ENCODE measurements at places on chromosomes 13 and 19.
A peak's percentile ranks its signal among the peaks of the same experiment; 100 is the strongest.

DNA sequence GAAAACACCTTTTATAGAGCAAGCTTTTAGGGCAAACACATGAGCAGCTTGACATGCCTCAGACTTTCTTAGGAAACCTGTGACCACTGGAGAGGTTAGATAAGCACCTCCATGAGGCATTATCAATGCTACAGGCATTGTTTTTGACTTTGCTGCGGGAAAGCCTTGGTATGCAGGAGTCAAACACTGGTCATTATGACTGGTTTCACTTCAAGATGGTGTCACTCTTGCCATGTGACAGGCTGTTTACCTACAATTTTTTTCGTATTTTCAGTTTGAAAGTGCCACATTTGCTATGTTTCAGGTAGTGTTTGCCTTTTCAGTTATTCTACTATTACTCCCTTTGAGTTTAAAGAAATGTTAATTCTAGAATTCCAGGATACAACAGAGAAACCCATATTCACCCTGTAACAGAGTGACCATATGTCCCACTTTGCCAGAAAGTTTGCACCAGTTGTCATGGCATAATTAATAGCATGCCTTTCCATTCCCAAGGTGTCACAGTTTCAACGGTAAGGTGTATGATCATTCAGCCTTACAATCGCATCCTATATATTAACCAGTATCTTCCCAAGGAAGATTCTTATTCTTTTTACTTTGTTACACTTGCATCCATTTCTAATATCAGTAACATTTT, 33.0 kb downstream of the USP12 start:
- DNase-seq = no peak

- DNase-seq = peak; percentile 91
Observed at GRCh38 chr19:45016388-45017314, 15.4 kb downstream of the RELB start.

DNA sequence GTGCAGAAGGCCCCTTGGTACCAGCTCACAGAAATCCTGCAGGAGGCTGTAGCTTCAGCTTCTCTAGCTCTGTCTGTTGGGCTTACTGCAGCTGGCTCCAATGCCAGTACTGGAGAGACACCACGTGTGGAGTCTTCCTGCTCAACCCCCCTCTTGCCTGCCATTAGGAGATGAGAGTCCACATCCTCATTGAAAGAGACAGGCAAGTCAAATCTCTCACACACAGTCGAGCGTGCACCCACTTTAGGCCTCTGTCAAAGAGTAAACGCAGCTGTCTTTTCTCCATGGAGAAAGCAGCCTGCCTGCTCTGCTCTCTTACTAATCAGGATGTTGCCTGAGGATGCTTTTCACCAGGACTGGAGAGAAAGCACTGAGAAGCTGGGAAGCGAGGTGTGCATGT, 523.0 kb upstream of the NBEA start:
- no peak for DNase-seq

DNA sequence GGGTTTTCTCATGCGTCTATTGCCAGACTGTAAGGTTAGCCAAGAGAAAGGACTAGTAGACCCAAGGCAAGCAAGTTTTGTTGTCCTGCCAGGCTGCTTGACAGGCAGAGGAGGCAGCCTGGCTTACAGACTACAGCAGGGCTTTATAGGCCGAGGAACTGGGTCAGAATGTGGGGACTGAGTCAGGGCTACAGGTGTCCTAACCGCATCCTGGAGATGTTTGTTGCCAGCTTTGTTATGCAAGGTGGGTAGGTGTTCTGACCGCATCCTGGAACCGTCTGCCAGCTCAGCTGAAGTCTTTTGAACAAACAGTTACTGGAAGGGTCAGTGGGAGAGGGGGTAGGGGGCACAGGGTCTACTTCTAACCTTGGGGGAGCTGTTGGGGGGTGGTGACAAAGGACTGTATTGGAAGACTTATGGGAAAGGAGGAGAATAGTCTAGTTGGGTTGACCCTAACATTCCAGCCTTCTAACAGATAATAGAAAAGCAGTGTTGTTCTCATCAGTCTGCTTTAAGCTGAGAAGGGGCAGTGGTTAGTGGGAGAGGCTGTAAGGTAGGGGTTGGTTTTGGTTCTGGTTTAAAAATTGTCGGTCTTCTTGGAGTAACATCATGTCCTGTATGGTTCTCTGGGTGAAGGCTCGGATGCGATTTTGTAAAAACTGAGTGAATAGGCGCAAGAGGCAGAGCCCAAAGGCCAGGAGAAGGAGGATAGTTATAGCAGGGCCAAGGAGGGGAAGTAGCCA, 913.8 kb upstream of the SLITRK5 start:
- DNase-seq = no peak

DNA sequence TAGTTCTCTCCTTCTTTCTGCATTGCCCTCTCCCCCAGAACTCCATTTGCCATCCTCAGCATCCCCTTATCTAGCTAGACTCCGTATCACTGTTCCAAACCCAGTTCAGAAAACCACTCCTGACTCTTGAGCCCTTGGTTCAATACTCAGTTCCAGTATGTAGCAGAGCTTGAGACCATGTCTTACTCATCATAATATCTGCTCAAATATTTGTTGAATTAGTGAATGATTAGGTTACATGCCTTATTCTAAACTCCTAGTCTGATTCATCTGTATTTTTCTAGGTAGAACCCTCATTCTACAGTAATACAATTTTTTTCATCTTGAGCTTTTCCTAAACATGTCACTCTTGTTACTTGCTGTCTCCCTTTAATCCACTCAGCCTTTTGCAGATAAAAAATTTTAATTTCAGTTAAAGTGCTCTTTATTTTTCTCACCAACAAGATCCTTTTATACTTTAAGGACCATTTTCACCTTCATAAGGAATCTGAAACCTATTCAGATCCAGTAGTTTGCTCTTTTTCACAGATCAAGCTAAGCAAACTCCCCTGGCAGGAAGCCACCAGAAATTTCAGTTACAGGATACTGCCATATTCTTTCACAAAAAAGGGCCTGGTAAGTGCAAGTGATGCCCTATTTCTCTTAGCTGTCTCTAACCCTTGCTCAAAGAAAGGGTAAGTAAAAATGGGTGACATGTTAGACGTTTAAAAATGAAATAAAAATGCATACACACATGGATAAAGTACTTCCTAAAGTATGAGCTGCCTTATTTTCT, 23.1 kb upstream of the INTS6 start:
- DNase-seq = no peak

DNA sequence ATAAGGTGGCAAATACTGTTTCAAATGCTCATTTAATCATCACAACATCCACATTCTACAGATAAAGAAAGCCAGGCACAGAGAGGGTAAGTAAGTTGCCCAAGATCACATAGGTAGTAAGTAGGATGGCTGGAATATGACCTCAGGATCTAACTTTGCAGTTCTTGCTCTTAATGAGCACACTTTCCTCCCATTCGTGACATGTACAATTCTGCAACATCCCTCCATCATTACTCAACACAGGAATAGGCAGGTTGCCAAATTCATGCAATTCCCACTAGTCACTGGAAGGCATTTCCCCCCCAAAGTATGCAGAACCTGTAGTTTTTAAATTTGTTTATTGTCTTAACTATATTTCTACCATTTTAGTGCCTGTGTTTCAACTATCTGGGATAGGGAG, 109.2 kb downstream of the OLFM4 start:
- no peak for DNase-seq

DNA sequence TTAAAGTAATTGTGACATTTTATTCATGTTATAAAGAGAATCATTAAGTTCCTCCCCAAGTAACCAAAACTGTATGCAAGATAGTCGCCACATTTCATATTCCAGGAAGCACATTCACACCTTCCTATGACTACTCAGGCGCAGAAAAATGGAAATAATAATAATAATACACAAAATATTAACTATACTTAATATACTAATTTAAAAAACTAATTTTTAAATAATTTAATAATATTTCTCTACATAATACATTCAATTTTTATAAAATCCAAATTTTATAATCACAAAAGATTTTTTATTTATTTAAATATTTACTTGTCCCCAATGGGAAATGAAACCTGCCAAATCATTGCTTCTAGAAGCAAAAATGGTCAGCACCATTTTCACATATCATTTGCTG, 797.4 kb upstream of the GPC6 start:
- DNase-seq = no peak

DNA sequence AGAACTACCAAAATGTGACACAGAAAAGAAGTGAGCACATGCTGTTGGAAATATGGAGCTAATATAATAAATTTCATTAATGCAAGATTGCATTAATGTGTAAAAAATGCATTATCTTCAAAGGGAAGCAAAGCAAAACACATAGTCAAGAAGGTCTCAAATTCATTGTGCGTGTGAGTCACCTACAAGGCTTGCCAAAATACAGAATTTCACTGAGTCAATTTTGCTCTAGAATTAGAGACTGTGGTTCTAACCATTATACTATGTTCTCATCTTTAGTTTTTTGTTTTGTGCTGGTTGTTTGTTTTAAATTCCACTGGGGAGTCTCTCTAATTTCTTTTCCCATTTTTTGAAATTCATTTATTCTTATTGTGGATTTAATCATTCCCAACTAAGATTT, 149.8 kb upstream of the SLITRK1 start:
- DNase-seq = no peak

- no peak for DNase-seq
Observed at GRCh38 chr13:94143624-94144350, 335.7 kb downstream of the DCT start.

- DNase-seq = no peak
Observed at GRCh38 chr13:60143775-60144174, 20.0 kb downstream of the DIAPH3 start.

- peak; percentile 55 for DNase-seq
Observed at GRCh38 chr19:52689843-52690368, 44.9 kb downstream of the ZNF611 start.

DNA sequence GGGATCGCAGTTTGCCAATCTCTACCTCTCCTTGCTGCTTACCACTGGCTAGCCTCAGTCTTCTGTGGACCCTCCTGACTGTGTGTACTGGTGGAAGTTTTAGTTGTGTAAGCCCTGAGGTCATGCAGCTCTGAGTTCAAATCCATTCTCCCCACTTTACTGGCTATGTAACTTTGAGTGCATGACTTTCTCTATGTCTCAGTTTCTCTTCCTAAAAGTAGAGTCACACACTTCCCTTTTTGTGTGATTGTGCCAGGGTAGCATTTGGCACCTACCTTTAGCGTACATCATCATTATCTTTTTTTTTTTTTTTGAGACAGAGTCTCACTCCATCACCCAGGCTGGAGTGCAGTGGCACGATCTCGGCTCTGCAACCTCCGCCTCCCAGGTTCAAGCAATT, 70.3 kb downstream of the MAP4K1 start:
- DNase-seq = no peak

DNA sequence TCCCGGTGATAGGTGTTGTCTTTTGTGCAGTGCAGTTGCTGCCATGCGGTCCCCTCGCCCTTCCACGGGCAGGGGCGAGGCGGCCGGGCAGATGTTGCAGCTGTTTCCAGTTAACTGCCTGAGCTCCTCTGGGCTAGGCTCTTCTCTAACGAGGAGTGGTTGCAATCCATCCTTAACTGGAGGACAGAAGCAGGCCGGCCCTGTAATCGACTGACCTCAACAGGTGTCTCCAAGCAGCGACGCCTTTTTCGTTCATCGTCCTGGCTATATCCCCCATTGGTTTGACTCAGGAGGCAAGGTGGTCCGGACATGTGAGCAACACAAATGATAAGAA, 1.9 kb upstream of the TSC22D1 start:
- no peak for DNase-seq

DNA sequence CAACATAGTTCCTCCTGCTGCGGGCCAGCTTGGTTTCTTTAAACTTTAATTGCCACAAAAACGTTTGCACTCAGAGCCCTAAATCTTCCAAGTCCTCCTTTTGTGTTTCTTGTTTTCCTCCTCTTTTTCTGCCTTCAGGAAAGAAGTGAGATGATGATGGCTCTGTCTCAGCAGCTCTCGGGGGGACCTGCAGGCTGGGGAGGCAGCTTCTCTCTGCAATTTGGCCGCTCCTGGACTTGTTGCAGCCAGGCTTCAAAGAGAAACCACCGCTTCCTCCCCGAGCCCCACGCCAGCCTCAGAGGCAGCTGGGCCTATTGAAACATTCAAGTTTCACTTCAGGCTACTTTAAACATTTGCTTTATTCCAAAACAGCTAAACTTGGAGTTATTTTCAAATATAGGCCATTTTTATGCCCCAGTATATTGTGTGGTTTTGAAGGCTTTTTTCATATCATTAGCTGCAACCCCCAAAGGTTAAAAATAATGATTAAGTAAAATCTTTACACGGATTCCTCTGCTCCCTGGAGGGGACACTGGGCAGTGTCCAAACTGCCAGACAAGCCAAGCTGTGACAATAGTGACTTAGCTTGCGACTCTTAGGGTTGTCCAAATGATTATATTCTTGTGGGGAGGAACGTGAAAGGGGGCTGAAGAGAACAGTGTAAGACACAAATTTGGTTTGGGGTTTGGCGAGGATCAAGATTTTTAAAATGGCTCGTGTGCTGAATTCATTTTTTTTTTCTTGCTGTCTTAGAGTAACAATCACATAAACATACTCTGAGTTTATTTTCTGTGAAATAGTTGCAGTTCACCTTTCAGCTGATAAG, 330.8 kb downstream of the DLEU7 start:
- DNase-seq = peak; percentile 78

- no peak for DNase-seq
Observed at GRCh38 chr13:94272038-94272437, 207.4 kb downstream of the DCT start.

DNA sequence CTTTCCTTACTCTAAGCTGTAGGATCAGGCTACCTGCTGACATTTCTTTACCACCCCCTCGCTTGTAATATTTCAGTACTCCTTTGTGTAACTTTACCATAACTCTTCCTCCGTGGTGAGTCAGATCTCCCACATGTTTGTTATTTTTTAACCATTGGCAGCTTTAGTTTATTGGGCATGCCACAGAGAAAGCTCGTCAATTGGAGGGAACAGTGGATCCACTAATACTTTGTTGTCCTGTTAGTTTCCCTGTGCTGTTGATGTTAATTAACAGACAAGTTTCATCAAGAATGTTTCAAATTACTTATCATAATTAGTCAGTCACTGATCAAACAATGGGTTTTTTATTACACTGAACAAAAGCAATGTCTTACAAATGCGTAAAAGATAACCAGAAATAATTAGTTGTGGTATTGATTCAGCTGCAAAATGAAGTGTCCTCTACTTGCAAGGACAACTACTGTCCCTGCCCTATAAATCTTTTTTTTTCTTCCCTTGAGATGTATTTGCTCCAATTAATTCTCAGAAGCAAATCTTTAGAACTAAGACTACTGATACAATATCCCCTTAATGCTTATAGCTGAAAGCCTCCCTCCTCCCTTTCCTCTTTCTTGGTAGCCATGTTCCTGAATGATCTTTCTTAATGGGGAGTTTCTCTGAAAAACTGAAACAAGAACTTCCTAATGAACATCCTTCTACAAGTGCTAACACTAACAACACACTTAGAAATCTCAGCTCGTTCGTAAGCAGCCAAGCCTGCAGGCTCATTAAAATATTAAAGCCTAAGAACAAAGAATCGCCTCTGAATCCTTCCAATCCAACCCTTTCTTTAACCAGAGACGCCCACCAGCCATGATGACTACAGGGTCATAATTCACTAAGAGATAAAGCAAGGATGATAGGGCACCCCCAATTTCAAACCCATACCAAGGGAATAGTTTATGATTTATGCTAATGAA, 22.2 kb downstream of the EFNB2 start:
- no peak for DNase-seq

GRCh38 chr19:42284066-42284501, 15.0 kb downstream of the CIC start:
- DNase-seq = peak; percentile 89

- no peak for DNase-seq
Observed at GRCh38 chr19:35408284-35409171, 37.7 kb downstream of the GPR42 start.

Measured in activated CD8-positive, alpha-beta memory T cell treated with anti-CD3 and anti-CD28 coated beads, Interleukin-2, amount 10 ng/mL, durations not matched to agents 7 days and 5 days (primary cell).